ENCODE measurements at places on chromosomes 5 and 9.
A peak's percentile ranks its signal among the peaks of the same experiment; 100 is the strongest.

GRCh38 chr5:146466521-146467349 is 19.6 kb downstream of the TCERG1 start:
- peak; percentile 65 for DNase-seq

- no peak for DNase-seq
Measured at GRCh38 chr5:74169701-74170100, 470.8 kb downstream of the ENC1 start.

DNA sequence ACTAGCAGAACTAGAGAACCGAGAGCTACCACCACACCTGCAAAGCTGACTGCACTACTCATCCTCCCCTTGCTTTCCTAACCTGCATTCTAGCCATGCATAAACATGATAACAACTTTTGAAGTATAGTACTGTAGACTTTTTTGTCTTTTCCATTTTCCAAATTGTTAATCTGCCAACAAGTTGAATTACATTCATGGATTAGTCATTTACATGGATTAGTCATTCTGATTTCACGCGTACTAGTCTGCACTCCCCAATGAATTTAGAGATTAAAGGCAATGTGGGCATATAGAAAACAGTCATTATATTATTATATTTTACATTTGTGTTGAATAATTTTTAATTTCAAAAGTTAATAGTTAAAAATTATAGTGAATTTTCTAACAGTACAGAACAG is 81.4 kb downstream of the EDIL3 start:
- peak; percentile 49 for DNase-seq

GRCh38 chr5:156753846-156754245 is 96.2 kb upstream of the PPP1R2B start:
- no peak for DNase-seq

DNA sequence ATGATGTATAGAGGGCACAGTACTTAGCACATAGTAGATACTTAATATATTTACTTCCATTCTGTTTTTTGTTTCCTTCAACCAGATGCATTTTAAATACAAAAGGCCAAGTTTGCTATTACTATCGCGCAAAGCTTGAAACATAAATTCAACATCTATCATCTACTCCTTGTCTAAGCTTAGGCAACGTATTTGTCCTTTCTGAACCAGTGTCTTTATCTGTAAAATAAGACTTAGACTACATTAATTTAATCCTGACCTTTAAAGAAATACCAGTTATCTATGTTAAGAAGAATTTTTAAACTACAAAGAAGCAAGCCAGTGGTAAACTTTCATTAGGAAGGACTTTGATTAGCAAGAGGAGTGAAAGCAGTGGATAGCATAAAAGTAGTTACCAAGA is 173.0 kb downstream of the WDR70 start:
- no peak for DNase-seq

- DNase-seq = no peak
Measured at GRCh38 chr5:134005417-134006061, 764 bp upstream of the VDAC1 start.
